Kidney (tissue), 22 donors: ENCODE measurements at places on chromosomes 16 and 17. TPM values are rescaled to one million over a fixed set of nuclear protein-coding genes. Genes with fewer than 3 reads are reported as not detected.

The NFATC3 gene
- total RNA-seq = 37.7 TPM

The SPATA32 gene
- total RNA-seq = not detected

The MSLN gene
- total RNA-seq = 19.4 TPM

The COG8 gene
- total RNA-seq = 49.5 TPM

The DLX4 gene
- 0.44 TPM for total RNA-seq

- H3K4me1 ChIP-seq = no peaks in the 10 kb centered on the region
- no peak overlapping the region for H3K4me3 ChIP-seq
- no peaks in the 10 kb centered on the region for H3K27me3 ChIP-seq
- H3K27ac ChIP-seq = no peak overlapping the region
- no peak for DNase-seq
- H3K36me3 ChIP-seq = no peaks in the 10 kb centered on the region
Measured at GRCh38 chr16:48106446-48106845, 49.3 kb downstream of the ABCC12 start.

GRCh38 chr17:37792787-37793186, 47.9 kb upstream of the HNF1B start:
- no peaks in the 10 kb centered on the region for H3K27me3 ChIP-seq
- H3K4me3 ChIP-seq = no peak overlapping the region
- no peaks in the 10 kb centered on the region for H3K36me3 ChIP-seq
- DNase-seq = no peak
- peaks cover 27% of the 10 kb centered on the region for H3K4me1 ChIP-seq
- H3K27ac ChIP-seq = no peak overlapping the region

DNA sequence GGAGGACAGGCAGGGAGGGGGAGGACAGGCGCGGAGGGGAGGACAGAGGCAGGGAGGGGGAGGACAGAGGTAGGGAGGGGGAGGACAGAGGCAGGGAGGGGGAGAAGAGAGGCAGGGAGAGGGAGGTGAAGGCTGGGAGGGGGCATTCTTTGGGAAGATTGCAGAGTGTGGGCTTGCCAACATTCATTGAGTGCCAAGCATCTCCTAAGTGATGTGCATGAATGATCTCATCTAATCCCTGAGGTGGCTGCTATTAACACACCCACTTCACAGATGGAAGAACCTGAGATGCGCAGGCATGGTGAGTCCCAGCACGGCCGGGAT, 58.3 kb downstream of the NT5M start:
- H3K4me1 ChIP-seq = no peaks in the 10 kb centered on the region
- no peak overlapping the region for H3K27ac ChIP-seq
- H3K36me3 ChIP-seq = no peaks in the 10 kb centered on the region
- no peak for DNase-seq

- no peaks in the 10 kb centered on the region for H3K27me3 ChIP-seq
- H3K27ac ChIP-seq = peak overlapping the region; percentile 32
- no peaks in the 10 kb centered on the region for H3K36me3 ChIP-seq
- DNase-seq = no peak
- peaks cover 3% of the 10 kb centered on the region for H3K4me1 ChIP-seq
Measured at GRCh38 chr16:73034374-73034773, 13.6 kb downstream of the ZFHX3 start.

GRCh38 chr17:4074831-4075495, 67.9 kb downstream of the ZZEF1 start:
- H3K4me3 ChIP-seq = no peak overlapping the region
- peaks cover 62% of the 10 kb centered on the region for H3K36me3 ChIP-seq
- no peak for DNase-seq
- no peaks in the 10 kb centered on the region for H3K27me3 ChIP-seq
- no peaks in the 10 kb centered on the region for H3K4me1 ChIP-seq

GRCh38 chr17:45261577-45262515, at the start of gene SPATA32:
Gene SPATA32, minus strand, starts transcription at chr17:45262094. Its CDS starts 78 bp downstream, at chr17:45262016.
- no peaks in the 10 kb centered on the region for H3K27me3 ChIP-seq
- H3K4me3 ChIP-seq = peak within 1 kb of the TSS; percentile 55
- H3K36me3 ChIP-seq = no peaks in the 10 kb centered on the region

The ZP2 gene
- not detected for total RNA-seq

DNA sequence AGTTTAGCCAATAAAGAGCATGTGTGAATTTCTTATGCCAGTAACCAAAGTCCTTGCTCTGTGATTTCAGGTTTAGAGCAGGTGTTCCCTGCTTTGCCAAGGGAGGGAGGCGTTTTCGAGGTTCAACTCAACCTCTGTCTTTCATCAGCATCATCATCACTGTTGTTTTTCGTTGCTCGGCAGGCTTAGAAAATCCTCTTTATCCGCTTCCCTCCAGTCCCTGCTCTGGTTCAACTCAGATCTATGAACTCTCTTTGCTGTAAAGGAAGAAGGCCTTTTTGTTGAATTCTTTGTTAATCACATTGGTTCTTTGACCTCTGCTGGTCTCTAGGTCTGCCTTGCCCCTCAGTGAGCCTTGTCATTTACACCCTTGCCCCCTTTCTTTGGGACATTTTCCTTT, 243.9 kb upstream of the RBFOX1 start:
- DNase-seq = no peak
- no peaks in the 10 kb centered on the region for H3K36me3 ChIP-seq
- no peaks in the 10 kb centered on the region for H3K4me1 ChIP-seq
- no peaks in the 10 kb centered on the region for H3K27me3 ChIP-seq
- no peak overlapping the region for H3K4me3 ChIP-seq

GRCh38 chr17:34567691-34568465, 11.5 kb upstream of the TMEM132E start:
- no peaks in the 10 kb centered on the region for H3K27me3 ChIP-seq
- DNase-seq = peak; percentile 30
- H3K4me1 ChIP-seq = no peaks in the 10 kb centered on the region
- H3K4me3 ChIP-seq = no peak overlapping the region
- H3K27ac ChIP-seq = no peak overlapping the region

DNA sequence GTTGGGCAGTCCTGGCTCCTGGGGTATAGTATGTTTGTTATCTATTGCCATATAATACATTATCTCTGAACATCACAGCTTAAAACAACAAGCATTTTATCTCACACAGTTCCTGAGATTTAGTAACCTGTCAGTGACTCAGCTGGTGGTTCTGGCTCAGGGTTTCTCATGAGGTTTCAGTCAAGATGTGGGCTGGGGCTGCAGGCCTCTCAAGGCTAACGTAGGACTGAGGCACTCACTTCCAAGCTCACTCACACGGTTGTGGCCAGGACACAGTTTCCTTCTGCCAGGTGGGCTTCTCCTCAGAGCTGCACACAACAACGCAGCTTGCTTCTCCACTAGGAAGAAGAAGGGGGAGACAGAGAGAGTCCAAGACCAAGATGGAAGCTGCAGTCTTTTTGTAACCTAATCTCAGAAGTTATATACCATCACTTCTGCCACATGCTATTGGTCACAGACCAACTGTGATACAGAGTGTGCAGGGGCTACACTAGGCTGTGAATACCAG, 10.3 kb upstream of the MED13 start:
- no peak overlapping the region for H3K27ac ChIP-seq
- no peaks in the 10 kb centered on the region for H3K27me3 ChIP-seq
- DNase-seq = no peak
- H3K4me1 ChIP-seq = no peaks in the 10 kb centered on the region
- H3K4me3 ChIP-seq = no peak overlapping the region

DNA sequence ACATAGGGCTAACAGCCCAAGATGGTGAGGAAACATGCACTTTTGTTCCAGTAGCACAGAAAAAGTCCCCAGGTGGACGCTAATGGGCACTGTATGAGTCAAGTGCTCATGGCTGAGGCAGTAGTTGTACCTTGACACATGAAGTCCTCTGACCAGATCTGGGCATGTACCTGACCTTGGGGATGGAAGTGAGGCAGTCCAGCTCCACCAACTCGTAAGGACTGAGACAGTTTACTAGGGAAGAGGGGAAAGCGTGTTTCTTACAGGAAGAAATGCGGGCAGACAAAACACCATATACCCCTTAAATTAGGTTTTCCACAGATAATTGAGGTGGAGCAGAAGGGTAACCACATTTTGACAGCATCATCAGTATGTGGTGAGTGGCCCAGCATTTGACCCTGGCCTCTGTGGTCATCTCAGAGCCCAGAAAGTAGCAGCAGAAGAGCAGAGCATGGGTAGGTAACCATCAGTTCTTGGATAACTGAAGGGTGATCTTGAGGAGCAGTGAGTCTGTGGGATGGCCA, 32.4 kb upstream of the METTL9 start:
- no peak for DNase-seq
- no peak overlapping the region for H3K4me3 ChIP-seq
- no peaks in the 10 kb centered on the region for H3K4me1 ChIP-seq
- H3K36me3 ChIP-seq = no peaks in the 10 kb centered on the region
- no peak overlapping the region for H3K27ac ChIP-seq

The SOX9 gene
- total RNA-seq = 79.3 TPM

The CMTM1 gene
- 4.6 TPM for total RNA-seq

DNA sequence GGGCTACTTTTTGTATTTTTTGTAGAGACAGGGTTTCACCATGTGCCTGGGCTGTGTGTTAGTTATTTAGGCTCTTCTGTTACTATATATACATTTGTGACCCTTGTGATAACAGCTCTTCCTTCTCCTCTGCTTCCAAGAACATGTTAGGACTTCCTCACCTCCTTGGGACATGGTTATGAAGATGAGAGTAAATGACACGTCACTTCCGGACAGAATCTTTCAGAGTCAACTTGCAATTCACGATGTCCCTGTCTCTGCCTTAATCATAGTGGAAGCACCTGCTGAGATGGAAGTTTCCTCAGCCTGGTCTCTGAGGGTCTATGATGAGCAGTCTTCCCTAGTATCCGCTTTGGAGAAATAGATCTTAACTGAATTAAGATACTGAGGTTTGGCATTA, 42.9 kb downstream of the CCDC42 start:
- no peaks in the 10 kb centered on the region for H3K4me1 ChIP-seq
- H3K4me3 ChIP-seq = no peak overlapping the region
- DNase-seq = no peak

The AXIN2 gene
- 14.0 TPM for total RNA-seq

The KRT27 gene
- not detected for total RNA-seq

- peak overlapping the region; percentile 99 for H3K4me3 ChIP-seq
- no peaks in the 10 kb centered on the region for H3K36me3 ChIP-seq
- H3K4me1 ChIP-seq = peaks cover 3% of the 10 kb centered on the region
- no peaks in the 10 kb centered on the region for H3K27me3 ChIP-seq
- DNase-seq = no peak
Measured at GRCh38 chr17:27295945-27296344, 2.0 kb downstream of the WSB1 start.

The ADAM11 gene
- total RNA-seq = 0.28 TPM

DNA sequence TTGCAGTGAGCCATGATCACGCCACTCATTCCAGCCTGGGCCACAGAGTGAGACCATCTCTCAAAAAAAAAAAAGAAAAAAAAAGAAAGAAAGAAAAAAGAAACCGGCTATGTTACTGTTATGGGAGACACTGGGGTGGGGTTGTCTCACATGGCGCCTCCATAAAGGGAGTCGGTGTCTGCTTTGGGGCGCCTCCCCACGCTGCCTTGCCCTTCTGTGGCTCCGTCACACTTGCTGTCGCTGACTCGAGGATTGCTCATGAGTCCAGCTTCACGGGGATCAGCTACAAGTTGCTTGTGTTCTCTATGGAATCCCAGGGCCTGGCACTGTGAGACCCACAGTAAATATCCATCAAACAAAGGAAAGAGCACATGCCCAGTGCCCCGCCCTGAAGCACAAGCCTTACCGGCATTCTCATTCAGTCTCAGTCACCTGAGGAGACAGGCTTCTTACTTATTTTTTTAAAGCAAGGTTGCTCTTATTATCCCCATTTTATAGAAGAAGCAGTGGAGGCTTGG, 40.6 kb upstream of the ZNF423 start:
- no peak for DNase-seq
- no peaks in the 10 kb centered on the region for H3K4me1 ChIP-seq
- H3K27me3 ChIP-seq = no peaks in the 10 kb centered on the region
- no peaks in the 10 kb centered on the region for H3K36me3 ChIP-seq
- H3K4me3 ChIP-seq = no peak overlapping the region

DNA sequence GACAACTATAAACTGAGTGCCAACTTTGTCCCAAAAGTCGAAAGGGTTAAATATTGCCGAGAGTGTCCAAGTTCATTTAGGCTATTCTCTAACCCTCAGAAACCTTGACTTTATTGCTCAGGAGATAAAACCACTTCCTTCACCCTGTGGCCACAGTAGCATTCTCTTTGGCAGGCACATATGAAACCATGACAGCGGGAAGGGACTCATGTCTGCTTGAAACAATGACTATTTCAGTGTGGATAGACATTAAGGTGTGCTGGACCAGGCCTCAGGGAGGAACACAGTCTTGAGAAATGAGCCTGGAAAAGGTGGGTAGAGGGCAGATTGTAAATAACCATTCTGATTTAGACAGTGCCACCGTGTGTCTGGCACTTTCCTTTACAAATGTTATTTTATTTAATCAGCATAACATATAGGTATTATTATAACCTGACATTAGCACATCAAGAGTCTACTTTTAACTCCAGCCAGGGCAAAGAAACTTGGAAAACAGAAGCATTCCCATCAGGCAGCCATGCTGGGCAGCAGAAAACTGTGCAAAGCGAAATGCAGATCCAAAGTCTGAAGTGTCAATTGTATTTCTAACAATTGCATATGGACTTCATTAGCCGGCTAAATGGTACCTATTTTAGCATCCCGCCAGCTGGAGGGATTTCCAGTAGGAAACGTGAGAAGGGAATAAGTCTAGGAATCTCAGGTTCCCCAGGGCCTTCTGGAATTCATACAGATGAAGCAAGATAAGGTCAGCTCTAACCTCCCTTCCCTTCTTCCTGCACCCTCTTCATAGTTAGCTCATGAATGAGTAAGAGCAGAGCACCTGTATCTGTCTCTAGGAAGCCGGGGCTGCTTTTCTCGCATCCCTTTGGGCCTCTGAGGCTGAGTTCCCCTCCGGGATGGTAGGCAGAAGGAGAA, 212.8 kb upstream of the ELAC2 start:
- H3K36me3 ChIP-seq = no peaks in the 10 kb centered on the region
- no peaks in the 10 kb centered on the region for H3K27me3 ChIP-seq
- DNase-seq = no peak
- no peak overlapping the region for H3K27ac ChIP-seq

The MPP2 gene
- total RNA-seq = 1.2 TPM

The EVPL gene
- 23.5 TPM for total RNA-seq

DNA sequence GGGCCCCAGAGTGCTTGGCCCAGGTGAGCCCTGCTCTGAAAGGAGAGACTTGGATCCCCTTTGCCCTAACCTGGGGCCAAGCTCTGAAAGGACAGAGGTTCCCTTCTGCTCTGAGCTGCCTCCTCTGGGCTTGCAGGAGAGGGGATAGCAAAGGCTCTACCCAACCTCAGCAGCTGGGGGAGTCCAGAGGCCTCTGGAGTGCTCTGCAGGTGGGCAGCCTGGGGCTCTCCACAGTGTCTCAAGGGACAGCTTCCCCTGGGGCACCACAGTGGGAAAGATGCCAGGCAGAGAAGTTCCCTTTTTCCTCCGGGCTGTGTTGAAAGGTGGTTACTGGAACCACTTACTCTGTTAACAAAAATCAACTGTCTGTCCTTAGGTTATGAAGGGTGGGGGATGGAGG, 48.2 kb upstream of the MGAT5B start:
- H3K27ac ChIP-seq = no peak overlapping the region
- no peaks in the 10 kb centered on the region for H3K4me1 ChIP-seq
- H3K27me3 ChIP-seq = no peaks in the 10 kb centered on the region
- no peak overlapping the region for H3K4me3 ChIP-seq

The SP6 gene
- 2.0 TPM for total RNA-seq

GRCh38 chr17:41664172-41664457, 24.6 kb upstream of the EIF1 start:
- H3K36me3 ChIP-seq = no peaks in the 10 kb centered on the region
- H3K27me3 ChIP-seq = no peaks in the 10 kb centered on the region
- no peak overlapping the region for H3K27ac ChIP-seq
- no peak for DNase-seq

GRCh38 chr16:20799599-20799998, 6.7 kb downstream of the ERI2 start:
- peak; percentile 41 for DNase-seq
- peaks cover 13% of the 10 kb centered on the region for H3K36me3 ChIP-seq
- no peaks in the 10 kb centered on the region for H3K4me1 ChIP-seq

GRCh38 chr16:63625126-63625525, 1496.7 kb downstream of the CDH11 start:
- no peak overlapping the region for H3K27ac ChIP-seq
- no peak for DNase-seq
- H3K4me3 ChIP-seq = no peak overlapping the region
- H3K36me3 ChIP-seq = no peaks in the 10 kb centered on the region
- H3K27me3 ChIP-seq = no peaks in the 10 kb centered on the region
